ENCODE measurements at places on chromosomes 3 and 15.

DNA sequence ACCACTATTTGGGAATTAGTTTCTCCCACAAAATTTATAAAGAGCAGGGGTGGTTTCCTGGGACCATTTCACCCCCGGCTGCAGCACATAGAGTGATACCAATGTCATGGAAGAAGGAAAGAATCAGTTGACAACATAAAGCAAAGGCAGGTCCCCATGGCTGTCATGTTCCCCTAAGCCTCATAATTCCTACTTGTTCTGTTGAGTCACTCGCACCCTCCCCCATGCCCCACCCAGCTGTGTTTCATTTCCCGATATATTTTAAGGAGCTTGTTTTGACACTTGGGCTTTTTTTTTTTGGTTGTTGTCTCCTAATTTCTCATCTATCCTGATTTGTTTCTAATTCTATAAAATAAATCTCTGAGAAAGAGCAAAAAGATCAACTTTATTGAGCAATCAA lies 24.9 kb downstream of the ERC2 start:
- DNase-seq = no peak

DNA sequence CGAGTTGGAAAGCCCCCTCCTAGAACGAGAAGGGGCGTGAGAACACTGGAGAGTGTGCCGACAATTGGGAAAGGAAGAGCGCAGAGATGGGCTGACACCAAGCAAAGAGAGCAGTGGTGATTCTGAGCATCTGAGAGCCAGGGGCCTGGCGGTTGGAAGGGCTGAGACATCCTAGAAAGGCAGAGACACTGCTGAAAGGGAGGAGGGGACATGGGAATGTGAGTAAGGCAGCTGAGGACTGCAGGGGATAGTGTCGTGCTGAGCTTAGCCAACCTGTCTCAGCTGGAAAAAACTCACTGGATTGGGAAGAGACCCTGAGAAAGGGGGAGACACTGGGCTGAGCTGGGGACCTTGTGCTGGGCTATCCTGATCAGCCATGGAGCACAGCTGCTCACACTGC lies 58.1 kb upstream of the SLC6A6 start:
- DNase-seq = no peak

GRCh38 chr3:72244396-72244795 lies 459.4 kb upstream of the PROK2 start:
- DNase-seq = no peak

DNA sequence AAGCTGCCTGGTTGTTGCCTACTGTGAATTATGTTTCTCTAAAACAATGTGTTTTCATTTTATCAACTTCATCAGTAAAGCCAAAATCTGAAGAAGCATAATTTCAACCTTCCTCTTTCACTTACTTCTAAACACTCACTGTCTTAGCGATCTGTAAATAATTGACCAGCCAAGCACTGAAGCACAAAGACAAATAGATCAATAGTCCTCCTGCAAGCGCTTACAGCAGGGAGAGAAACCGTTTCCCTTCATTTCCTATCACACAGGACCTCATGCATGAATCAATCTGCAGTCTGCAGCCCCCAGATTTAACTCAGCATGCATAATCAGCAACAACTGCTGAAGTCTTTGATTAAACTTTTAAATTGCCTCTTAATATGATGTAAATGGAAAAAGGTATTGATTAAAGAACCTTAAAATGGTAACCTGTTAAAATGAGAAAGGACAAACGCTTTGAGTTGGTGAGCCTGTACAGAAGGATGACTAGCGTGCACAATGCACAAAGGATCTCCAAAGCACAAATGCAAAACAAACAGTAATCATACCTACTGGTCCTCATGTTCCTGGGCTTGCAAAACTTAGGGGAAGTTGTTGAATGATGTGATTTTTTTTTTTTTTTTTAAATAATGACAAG lies 370.2 kb upstream of the ZNF385D start:
- no peak for DNase-seq

DNA sequence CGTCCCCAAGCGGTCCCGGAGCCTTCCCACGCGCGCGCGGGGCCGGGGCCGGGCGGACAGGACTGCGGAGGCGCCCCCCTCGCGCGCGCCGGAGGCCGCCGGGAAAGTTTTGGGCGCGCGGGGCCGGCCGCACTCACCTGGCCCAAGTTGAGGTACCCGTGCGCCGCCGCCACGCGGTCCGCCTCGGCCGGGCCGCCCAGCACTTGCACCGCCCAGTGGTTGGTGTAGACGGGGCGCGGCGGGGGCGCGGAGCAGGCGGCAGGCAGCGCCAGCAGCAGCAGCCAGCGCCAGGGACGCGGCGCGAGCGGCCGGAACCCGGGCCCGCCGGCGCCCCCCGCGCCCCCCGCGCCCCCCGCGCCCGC lies 289 bp downstream of the PCSK6 start:
- no peak for DNase-seq

DNA sequence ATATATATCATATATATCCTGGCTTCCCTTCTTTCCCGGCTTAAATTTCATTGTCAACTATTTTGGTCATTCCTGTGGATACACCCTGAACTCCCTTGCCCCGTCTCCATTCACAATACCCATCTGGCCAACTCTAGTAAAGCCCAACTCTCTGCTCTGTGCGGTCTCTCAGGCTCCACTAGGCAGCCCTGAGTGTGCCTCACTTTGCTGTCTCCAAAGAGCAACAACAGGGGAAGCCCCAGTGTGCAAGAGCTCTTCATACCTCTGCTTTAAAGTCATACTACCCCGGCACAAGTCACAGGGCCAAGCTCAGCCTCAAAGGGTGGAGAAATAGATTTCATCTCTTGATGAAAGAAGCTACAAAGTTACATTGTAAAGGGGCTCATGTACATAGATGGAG lies 18.9 kb upstream of the FEM1B start:
- DNase-seq = no peak

GRCh38 chr3:41102053-41102556 lies 97.2 kb upstream of the CTNNB1 start:
- DNase-seq = no peak

- DNase-seq = no peak
Measured at GRCh38 chr15:86741917-86742316, 662.2 kb downstream of the AGBL1 start.

DNA sequence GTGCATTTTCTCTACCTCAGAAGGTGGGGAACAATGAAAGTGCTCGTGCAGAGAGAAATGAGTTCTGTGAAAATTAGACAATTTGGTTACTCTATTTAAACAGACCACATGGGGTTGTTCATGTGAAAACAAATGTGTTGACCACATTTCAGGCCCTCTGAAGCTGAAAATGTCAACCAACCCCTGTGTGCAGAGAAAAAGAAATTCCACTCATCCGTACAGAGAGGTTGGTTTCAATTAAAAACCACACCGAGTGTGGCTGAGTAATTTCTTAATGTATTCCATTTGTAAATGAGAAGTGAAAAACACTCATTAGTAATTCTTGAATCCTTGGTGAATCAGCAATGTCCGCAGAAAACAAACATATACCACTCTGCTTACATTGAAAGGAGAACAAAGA lies 46.9 kb upstream of the SLC7A14 start:
- DNase-seq = no peak

GRCh38 chr3:21795152-21795837 lies 44.3 kb upstream of the ZNF385D start:
- DNase-seq = no peak

- peak; percentile 45 for DNase-seq
Measured at GRCh38 chr15:77527164-77527778, 105.4 kb downstream of the LINGO1 start.

- no peak for DNase-seq
Measured at GRCh38 chr3:181694805-181695660, 16.7 kb upstream of the SOX2 start.

DNA sequence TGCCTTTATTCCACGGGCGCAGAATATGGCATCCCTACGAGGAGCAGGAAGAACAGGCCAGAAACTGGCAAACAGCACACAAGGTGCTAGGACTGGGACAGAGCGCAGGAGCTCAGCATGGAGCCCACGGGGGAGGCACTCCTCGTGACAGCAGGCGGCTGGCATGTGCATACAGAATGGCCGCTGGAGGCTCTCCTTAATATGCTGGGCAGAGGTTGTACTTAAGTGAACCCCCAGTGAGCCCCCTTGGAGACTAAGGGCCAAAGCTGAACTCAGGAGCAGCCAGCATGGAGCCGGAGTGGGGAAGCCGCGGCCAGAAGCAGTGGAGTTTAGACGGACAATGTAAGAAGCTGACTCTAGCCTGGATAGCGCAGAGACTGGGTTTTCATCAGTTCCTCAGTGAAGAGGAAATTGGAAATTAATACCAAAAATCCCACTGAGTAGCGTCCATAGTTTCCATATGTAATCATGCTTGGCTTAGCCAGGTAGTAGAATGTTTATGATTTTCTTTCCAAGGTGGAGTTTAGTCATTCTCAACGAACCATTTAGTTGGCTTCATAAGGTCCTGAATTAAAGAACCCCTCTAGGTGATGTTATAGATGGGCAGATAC lies 69.4 kb downstream of the EPHB3 start:
- no peak for DNase-seq

DNA sequence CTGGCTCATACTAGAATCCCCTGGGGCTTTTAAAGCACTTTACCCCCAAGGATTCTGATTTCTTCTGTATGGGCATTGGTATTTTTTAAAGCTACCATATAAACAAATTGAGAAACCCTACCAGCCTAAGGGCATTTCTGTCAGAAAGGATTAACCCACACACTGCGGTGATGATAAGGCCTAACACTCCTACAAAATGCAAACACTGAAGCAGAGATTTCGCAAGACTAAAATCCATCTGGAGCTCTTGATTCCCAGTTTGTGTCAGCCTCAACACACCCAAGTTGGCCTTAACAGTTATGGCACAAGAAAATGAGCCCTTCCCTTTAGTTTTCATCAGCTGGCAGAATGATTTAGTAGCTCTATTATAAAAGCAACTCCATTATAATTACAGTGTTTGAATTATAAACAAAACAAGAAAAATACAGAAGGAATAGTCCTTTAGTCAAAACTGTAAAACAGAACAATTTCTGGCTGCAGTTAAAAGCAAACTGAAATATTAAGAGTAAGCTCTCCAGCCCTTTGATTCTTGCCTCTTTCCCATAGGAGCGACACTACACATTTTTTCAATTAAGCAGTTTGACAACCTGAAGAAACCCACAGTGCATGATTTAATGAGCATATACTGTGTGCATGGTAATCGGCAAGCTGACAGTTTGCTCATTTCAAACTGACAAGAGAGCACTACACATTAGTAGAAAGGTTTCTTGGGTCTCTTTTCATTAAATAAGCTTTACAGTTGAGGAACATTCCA lies 441.2 kb downstream of the FHIT start:
- peak; percentile 83 for DNase-seq

- no peak for DNase-seq
Measured at GRCh38 chr3:107806536-107806935, 283.8 kb downstream of the BBX start.

GRCh38 chr3:177567833-177568232 lies 370.6 kb upstream of the TBL1XR1 start:
- no peak for DNase-seq

DNA sequence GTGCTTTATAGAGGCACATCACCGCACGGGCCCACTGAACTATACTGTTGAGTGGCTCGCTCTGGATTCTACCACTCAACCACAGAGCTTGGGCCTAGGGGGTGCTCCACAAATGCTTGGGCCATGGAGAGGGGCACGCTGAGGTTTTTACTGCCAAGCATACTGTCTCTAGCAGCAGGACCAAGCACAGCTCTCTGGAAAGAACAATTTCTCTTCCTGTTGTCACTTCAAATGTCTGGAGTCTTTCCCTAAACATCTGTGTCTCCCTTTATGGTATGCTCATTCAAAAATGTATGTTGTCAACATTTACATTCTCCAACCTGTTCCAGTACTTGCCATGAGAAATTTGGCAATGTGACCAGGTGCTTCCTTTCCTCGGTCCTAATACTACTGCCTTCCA lies 114.7 kb upstream of the TPM1 start:
- no peak for DNase-seq

DNA sequence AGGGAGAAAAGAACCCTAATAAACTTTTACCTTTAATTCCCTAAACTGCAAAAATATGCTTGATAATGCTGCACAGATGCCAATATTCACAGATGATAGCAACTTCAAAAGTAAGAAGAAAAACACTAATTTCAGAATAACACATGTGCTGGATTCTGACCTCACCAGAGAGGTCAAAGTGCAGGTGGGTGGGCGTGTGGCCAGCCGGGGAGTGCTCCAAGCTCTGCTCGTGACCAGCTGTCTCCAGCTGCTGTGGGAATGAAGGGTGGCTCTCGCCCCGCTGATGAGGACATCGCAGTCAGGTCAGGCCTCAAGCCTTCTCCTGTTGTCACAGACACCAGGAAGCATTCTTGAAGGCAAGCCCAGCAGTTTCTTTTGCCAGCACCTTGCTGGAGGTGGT lies 57.1 kb downstream of the ADAMTS17 start:
- DNase-seq = no peak

GRCh38 chr3:153285194-153285641 lies 123.2 kb downstream of the RAP2B start:
- DNase-seq = peak; percentile 37
